ENCODE measurements at places on chromosomes 16 and 17.
A peak's percentile ranks its signal among the peaks of the same experiment; 100 is the strongest.

DNA sequence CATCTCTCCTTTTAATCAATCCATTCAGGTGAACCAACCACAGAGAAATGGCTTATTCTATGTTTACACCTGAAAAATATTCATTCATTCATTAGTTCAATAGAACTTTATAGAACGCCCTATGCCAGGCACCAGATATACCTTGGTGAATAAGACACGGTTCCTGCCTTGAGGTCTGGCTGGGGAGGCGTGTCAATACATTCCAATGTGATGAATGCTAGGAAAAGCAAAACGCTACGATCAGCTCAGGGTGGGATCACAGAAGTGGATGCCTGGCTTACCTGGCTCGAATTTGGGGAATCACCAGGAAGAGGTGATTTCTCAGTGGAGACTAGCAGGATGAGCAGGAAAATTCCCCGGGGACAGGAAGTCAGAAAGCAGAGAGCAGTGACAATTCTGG lies 17.5 kb upstream of the WFIKKN2 start:
- DNase-seq: no peak

GRCh38 chr17:16435925-16436886 lies 20.8 kb downstream of the TRPV2 start:
- no peak for DNase-seq

GRCh38 chr16:26569793-26570192 lies 496.9 kb upstream of the C16orf82 start:
- no peak for DNase-seq

- no peak for DNase-seq
These were observed 27.4 kb downstream of the STH start for GRCh38 chr17:46026166-46027047.

- DNase-seq: no peak
These were observed 5.2 kb upstream of the SYNRG start for GRCh38 chr17:37614391-37614790.

- DNase-seq: no peak
These were observed 17.7 kb downstream of the SMTNL2 start for GRCh38 chr17:4602041-4602440.

DNA sequence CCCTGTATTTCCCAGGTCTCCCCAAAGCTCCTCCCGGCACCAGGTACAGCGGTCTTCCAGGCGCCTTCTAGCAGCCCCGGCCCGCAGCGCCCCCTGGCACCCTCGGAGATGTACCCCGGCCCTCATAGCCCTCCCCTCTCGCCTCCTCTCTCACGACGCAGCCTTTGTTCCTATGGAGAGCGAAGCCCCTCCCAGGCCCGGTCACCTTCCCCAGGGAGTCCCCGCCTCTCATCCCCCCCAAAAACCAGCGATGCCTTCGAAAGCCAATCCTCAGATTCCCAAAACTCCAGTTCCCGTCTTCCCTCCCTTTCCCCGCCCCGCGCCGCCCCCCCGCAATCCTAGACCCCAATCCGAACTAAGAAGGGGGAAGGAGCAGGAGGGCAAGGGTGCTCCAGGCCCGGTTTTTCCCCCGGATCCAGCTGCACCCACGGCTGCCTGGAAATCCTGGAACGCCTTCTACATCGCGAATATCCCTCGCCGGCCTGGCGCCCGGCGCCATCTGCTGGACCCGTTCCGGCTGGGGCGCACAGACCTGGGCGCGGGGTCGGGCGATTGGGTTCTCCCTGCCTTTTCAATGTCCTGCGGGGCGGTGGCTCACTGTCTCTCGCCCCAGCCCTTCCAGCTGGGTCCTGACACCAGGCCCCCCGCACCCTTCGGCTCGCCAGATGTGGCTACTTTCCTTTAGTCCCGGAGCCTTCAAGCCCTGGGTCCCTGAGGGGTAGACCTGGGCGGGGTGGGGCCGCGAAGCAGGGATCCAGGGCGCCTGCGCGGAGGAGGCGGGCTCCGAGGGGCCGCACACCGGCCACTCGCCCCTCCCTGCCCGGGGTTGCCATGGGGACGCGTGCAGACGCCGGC lies at the start of gene DNAH2:
Gene DNAH2 (plus strand): TSS at position 844 of the 855 bp plus-strand sequence. CDS start 1,991 bp downstream, outside the sequence.
- peak; percentile 56 for DNase-seq

DNA sequence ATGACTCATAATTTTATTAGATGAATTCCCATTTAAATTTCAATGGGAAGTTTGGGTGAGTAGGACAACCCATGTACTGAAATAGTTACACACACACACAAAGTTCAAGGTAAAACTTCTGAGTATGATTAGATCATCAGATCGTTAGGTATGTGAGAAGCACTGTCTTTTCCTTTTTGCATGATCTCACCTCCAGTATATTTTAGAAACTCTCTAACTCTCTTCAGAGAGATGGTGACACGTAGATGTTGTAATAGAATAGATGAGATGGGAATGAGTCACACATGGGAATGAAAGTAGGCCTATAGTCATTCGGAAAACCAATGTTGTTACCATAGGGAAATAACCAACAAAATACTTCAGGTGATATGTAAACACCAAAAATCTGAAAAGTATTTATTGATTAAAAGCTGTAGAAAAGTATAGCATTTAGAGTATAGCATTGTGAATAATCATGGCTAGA lies 22.2 kb downstream of the KRT23 start:
- DNase-seq: no peak

DNA sequence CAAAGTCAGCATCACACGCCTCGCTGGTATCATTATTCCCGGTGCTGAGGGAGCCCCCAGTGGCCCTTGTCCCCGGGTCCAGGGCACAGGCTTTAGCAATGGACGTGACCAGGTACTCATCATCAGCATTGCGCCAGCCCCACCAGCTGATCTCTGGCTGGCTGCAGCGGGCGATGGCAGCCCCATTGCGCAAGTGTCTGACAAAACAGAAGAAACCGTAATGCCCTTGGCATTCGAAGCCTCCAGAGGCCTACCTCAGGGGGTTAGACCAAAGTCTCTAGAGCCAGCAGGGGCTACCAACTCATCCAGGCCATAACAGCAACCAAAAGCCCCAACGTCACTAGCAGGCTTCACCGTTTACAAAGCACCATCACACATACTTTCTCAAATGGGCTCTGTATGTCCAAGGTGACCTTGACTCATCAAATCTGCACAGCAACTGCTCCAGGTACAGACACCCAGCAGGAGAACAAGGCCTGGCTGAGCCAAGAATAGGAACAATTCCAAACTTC lies 7.3 kb downstream of the MTMR4 start:
- DNase-seq: no peak

DNA sequence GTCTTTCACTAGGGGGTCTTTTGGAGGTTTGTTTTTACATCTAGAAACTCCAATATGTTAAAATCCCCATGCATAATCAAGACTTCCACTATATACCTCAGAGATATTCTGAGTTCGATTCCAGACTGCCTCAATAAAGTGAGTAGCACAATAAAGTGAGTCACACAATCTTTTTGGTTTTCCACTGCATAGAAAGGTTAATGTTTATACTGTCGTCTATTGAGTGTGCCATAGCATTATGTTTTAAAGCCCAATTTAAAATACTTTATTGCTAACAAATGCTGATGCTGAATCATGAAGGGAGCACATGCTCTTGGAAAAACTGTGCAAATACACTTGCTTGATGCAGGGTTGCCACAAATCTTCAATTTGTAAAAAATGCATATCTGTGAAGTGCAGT lies 227.5 kb upstream of the ZFHX3 start:
- DNase-seq: no peak

GRCh38 chr16:13920510-13920818 lies 510 bp downstream of the ERCC4 start:
- no peak for DNase-seq

DNA sequence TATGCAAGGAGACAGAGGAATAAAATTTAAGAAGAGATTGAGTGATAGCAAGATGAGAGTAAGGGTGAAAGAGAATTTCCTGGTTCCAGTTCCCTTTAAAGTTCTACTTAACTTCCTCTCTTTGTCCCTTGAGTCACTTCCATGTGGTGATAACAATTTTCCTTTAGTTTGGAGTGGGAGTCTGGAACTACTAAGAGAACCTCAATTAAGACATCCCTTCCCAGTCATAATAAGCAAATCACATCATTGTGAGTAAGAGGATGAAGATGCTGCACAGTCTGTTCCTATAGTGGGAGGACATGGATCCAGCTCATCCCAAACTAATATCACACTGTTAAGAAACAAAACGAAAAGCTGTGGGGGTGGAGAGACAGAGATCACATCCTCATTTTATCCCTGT lies 24.4 kb downstream of the TBX21 start:
- no peak for DNase-seq

Measured in stimulated activated CD8-positive, alpha-beta memory T cell treated with anti-CD3 and anti-CD28 coated beads, Interleukin-2, amount 100 ng/mL, for 48 hours (primary cell).